Neuronal stem cell (in vitro differentiated cells): ENCODE measurements at places on chromosomes 2 and 18.

DNA sequence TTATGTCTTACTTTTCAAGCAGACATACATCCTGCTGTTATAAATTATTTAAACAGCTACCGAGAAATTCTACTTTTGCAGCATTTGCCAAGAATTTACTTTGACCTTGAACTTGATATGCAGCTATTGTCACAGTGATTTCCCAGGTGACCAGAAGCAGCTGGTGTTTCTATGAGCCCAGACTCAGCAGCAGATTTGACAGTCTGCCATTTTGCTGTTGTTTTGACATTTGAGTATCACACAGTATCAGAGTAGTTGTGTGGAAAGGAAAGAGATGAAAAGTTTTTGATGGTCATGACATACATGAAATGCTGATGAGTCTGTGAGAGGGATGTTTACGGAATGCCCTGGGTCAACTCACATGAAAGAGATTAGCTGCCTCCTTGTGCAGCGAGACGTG lies 6.6 kb upstream of the CCDC195 start:
- DNase-seq: no peak

DNA sequence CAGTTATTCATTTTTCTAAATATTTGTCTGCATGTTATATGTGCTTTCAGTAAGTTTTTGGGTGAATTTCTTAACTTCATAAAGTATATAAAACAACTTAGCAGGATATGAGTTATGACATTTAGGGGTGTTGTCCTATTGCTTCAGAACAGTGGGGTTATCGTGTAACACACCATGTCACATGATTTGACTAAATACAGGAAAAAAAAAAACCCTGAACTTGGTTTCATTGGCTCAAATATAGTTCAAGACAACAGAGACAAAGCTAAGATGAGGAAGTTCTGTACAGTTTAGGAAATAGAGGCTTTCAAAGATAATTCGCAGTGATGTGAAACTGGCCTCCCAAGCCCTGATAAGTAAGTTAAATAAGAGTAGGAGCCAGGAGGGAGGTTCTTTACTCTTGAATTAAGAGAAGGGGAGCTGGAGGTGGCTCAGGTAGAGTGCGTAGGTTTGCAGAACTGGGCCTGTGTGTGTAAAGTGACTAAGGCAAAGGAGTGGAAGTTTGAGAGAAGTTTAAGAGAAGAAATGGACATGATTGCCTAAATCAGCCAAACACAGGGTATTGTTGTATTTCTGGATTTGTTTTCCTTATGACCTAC lies 53.9 kb downstream of the LIMS1 start:
- DNase-seq: no peak

DNA sequence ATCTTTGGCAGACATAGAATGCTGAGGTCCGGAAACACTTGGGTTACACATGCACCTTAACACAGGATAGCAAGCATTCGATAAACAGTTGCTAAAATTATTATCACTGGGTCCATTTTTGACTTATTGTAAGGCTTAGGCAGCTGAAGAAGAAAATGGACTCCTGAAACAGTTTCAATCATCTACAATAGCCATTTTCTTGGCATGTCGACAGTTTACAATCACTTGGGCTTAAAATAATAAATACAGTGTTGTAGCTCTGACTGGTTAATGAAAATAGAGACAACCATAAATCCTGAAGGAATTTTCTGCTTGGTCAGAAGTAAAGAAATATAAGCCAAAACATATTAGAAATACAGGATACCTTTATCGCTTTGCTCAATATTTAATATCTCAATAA lies 169.2 kb downstream of the XIRP2 start:
- DNase-seq: no peak

DNA sequence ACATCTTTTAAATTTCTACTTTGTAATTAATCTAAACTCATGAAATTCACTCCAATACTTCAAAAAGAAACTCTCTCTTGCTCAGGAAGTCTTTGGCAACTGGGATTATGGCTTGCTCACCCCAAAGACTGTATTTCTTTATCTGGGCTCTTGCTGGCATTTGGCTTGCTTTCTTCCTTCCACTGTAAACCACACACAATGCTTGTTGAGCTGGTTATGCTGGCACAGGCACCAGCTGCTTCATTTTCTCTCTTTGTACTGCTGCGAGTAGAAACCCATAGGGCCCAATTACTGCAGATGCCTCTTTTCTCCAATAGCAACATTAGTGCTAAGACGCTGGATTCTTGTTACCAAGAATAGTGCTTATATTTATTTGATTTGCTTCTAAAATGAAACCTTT lies 51.4 kb downstream of the SLC38A11 start:
- DNase-seq: no peak

- no peak for DNase-seq
Measured at GRCh38 chr2:31828891-31829290, 181.9 kb downstream of the MEMO1 start.

- DNase-seq: no peak
Measured at GRCh38 chr2:20013126-20013849, 820 bp upstream of the MATN3 start.

- peak; percentile 53 for DNase-seq
Measured at GRCh38 chr2:118882693-118883336, 35.4 kb upstream of the EN1 start.

- no peak for DNase-seq
Measured at GRCh38 chr2:128348701-128349100, 30.0 kb upstream of the HS6ST1 start.

DNA sequence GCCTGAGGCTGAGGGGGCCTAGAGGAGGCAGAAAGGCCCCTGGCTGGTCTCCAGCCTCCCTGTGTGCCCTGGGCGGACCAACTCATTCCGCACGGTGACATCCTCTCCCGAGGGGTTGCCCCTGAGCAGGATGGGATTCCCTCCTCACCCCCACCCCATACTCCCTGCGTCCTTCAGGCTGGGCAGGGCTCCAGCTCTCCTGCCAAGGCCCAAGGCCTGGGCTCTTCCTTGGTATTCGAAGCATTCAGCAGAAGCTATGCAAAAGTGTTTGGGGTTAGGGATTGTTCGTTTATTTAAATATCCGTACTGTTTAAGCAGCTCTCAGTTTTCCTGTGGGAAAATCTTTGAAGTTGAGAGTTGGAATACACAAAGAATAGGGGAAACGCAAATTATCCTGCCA lies 113.1 kb upstream of the RAB12 start:
- no peak for DNase-seq

DNA sequence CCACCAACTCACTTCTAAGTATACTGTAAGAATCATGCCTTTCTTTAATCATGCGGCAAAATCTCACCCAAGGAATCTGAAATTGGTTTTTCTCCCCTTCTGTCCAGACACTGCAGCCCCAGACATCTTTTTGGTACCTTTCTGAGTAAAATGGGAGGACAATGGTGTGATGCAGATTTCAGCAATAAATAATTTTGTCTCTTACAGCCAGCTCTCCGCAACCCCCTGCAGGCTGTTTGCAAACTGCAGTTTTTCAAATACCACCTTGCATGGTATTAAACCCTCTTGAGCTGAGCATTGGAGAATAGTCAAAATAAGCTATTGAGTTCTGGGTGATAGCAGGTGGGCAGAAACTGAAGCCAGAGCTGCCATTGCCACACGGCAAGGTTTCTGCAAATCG lies 32.2 kb downstream of the GPR39 start:
- DNase-seq: no peak

GRCh38 chr2:199739413-199740110 lies 111.4 kb downstream of the FTCDNL1 start:
- peak; percentile 68 for DNase-seq

DNA sequence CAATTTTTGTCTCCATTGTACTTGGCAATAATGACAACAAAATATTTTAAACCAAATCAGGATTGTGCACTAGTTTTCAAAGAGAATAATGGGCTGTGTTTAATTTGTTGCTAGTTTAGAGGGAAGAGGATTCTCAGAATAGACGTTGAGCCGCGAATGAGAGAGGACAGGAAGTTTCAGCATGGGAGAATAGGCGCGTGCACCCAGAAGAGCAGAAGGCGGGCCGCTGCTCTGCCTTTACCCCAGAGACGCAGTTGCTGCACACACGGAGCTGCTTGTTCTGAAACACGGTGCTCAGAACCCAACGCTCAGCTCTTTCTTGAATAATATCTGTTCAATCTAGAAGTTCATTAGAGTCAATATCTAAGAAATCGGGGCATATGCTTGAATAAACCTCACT lies 223.4 kb downstream of the MYT1L start:
- DNase-seq: no peak
